ENCODE measurements at places on chromosomes 16 and 17. TPM values are rescaled to one million over a fixed set of nuclear protein-coding genes. Genes with fewer than 3 reads are reported as not detected.
A peak's percentile ranks its signal among the peaks of the same experiment; 100 is the strongest.

- H3K27ac ChIP-seq: no peak overlapping the region
- DNase-seq: no peak
- no peak overlapping the region for H3K4me3 ChIP-seq
- H3K4me1 ChIP-seq: no peaks in the 10 kb centered on the region
- no peaks in the 10 kb centered on the region for H3K36me3 ChIP-seq
These were observed 104.7 kb upstream of the NOG start for GRCh38 chr17:56488800-56489199.

- no peaks in the 10 kb centered on the region for H3K36me3 ChIP-seq
- peak overlapping the region; percentile 72 for H3K27ac ChIP-seq
- H3K27me3 ChIP-seq: no peaks in the 10 kb centered on the region
- no peaks in the 10 kb centered on the region for H3K4me1 ChIP-seq
These were observed 14.2 kb upstream of the HAPSTR1 start for GRCh38 chr16:9077091-9077809.

DNA sequence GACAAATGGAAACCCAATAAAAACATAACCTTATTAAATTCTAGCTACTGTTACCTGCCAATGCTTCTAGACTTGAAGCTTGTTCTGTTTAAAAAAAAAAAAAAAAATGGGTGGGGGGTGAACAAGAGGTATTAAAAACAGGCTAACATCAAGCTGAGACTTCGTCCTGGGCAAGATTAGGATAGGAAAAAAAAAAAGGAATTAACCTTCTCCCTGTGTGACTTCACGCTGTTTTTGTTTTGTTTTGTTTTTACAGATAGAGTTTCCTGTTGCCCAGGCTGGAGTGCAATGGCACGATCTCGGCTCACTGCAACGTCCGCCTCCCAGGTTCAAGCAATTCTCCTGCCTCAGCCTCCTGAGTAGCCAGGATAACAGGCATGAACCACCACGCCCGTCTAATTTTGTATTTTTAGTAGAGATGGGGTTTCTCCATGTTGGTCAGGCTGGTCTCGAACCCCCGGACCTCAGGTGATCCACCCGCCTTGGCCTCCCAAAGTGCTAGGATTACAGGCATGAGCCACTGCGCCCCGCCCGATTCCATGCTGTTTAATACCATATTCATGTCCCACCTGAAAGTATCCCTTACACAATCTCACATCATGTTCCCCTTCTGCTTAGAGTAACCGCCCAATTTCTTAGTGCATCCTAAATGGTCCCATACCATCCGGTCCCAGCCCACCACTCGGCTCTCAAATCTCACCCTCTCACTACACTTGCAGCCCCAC lies 2.2 kb downstream of the USP31 start:
- H3K36me3 ChIP-seq: no peaks in the 10 kb centered on the region
- no peaks in the 10 kb centered on the region for H3K27me3 ChIP-seq
- H3K27ac ChIP-seq: no peak overlapping the region
- DNase-seq: no peak

- H3K36me3 ChIP-seq: no peaks in the 10 kb centered on the region
- peaks cover 52% of the 10 kb centered on the region for H3K4me1 ChIP-seq
- H3K4me3 ChIP-seq: no peak overlapping the region
These were observed 78.4 kb downstream of the CNGB1 start for GRCh38 chr16:57892447-57893096.

DNA sequence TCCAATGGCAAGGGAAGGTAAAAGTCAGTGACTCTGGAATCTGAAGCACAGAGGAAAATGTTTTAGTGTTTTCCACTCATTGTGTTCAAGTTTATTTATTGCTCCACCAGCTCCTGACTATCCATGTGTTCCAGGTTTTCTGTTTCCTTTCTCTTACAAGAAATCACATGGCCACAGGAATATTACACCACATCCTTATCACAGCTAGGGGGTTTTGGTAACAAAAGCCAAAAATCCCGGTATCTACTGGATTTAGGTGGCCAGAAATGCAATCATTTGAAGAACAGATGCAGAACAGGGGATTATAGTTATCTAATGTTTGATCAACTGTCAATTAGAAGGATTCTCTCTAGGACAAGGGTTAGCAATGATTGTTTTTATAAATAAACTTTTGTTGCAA lies 47.9 kb downstream of the STH start:
- H3K4me3 ChIP-seq: no peak overlapping the region
- no peak overlapping the region for H3K27ac ChIP-seq
- DNase-seq: no peak
- H3K27me3 ChIP-seq: no peaks in the 10 kb centered on the region
- H3K36me3 ChIP-seq: peaks cover 18% of the 10 kb centered on the region

TP53TG3F gene
- total RNA-seq: not detected

GRCh38 chr17:19461116-19461515 lies 50.1 kb downstream of the RNF112 start:
- no peak for DNase-seq
- no peak overlapping the region for H3K4me3 ChIP-seq
- H3K27me3 ChIP-seq: no peaks in the 10 kb centered on the region

DNA sequence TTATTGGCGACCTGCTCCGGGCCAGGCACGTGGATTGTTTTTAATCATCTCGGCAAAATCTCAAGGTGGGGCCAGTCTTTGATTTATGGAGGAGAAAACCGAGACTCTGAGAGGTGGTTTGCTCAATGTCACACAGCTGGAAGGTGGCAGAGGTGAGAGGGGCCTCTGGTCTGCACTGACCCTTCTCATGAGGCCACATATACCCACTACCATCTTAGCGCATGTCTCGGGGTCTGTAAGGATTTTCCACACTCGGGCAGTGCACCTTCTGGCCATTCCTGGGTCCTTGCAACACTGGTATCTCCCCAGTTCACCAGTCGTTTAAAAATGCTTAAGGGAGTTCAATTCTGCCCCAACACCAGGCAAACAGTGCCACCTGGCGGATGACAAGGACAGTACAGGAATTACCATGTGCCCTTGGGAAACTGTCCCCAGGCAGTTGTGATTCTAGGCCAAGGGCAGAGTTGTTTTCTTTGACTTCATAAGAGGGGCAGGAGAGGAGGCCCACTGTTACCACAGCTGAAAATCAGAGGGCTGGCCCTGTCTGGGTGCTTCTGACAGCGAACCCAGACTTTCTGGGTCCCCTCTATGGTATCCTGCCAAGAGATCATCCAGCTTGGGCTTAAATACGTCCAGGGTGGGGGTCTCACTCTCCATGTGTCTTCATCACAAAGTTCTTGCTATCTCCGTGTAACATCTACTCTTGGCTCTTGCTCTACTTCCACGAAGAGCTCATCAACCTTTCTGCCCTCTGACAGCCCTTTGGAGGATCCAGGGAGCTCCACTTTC lies 39.4 kb upstream of the RAI1 start:
- H3K4me3 ChIP-seq: no peak overlapping the region
- H3K36me3 ChIP-seq: no peaks in the 10 kb centered on the region
- H3K4me1 ChIP-seq: peaks cover 5% of the 10 kb centered on the region
- no peak overlapping the region for H3K27ac ChIP-seq
- DNase-seq: peak; percentile 81

- peak overlapping the region; percentile 42 for H3K27ac ChIP-seq
- no peaks in the 10 kb centered on the region for H3K36me3 ChIP-seq
- H3K27me3 ChIP-seq: peaks cover 30% of the 10 kb centered on the region
- H3K4me3 ChIP-seq: peak overlapping the region; percentile 47
These were observed 2.4 kb upstream of the FOXL1 start for GRCh38 chr16:86575754-86576557.

- no peak overlapping the region for H3K4me3 ChIP-seq
- H3K27ac ChIP-seq: peak overlapping the region; percentile 81
- H3K27me3 ChIP-seq: no peaks in the 10 kb centered on the region
- peaks cover 39% of the 10 kb centered on the region for H3K4me1 ChIP-seq
These were observed 5.8 kb upstream of the C17orf99 start for GRCh38 chr17:78140169-78141051.

DNA sequence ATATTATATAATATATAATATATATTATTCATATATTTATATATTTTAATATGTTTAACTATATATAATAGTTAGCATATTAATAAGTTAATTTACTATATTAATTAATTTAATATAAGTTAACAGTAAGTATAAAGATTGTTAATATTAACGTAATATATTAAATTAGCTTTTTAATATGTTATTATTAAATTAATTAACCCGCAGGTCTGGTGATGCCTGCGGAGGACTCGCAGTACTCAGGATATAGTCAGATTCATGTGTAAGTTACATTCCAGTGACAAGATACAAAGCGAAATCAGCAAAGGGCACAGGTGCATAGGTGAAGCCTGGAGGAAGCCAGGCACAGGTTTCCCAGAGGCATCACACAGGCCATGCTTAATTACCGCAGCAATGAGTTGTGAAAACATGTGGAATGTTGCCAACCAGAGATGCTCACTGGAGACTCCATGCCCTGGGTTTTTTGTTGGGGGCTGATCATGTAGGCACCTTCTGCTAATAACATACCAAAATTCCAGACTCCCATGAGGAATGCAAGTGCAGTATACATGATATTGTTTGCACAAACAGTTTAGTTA lies 130.4 kb upstream of the MPHOSPH6 start:
- no peaks in the 10 kb centered on the region for H3K27me3 ChIP-seq
- no peak overlapping the region for H3K27ac ChIP-seq
- no peaks in the 10 kb centered on the region for H3K4me1 ChIP-seq
- no peak overlapping the region for H3K4me3 ChIP-seq
- H3K36me3 ChIP-seq: no peaks in the 10 kb centered on the region

- no peak overlapping the region for H3K4me3 ChIP-seq
- H3K4me1 ChIP-seq: peaks cover 21% of the 10 kb centered on the region
- DNase-seq: peak; percentile 30
These were observed 21.0 kb downstream of the CBX4 start for GRCh38 chr17:79818026-79818758.

ITGAD gene
- 0.15 TPM for total RNA-seq

- no peak overlapping the region for H3K4me3 ChIP-seq
- H3K27ac ChIP-seq: peak overlapping the region; percentile 100
- H3K36me3 ChIP-seq: peaks cover 25% of the 10 kb centered on the region
- H3K27me3 ChIP-seq: no peaks in the 10 kb centered on the region
These were observed 1.5 kb upstream of the SRCAP start for GRCh38 chr16:30697264-30698138.

NPTX1 gene
- total RNA-seq: 4.6 TPM

CCL7 gene
- total RNA-seq: not detected

- H3K36me3 ChIP-seq: peaks cover 22% of the 10 kb centered on the region
- peak overlapping the region; percentile 80 for H3K4me3 ChIP-seq
- peaks cover 10% of the 10 kb centered on the region for H3K4me1 ChIP-seq
- DNase-seq: no peak
- H3K27ac ChIP-seq: peak overlapping the region; percentile 82
These were observed 957 bp downstream of the VPS25 start for GRCh38 chr17:42774066-42774745.

C17orf78 gene
- total RNA-seq: not detected

PPY gene
- total RNA-seq: not detected

DNA sequence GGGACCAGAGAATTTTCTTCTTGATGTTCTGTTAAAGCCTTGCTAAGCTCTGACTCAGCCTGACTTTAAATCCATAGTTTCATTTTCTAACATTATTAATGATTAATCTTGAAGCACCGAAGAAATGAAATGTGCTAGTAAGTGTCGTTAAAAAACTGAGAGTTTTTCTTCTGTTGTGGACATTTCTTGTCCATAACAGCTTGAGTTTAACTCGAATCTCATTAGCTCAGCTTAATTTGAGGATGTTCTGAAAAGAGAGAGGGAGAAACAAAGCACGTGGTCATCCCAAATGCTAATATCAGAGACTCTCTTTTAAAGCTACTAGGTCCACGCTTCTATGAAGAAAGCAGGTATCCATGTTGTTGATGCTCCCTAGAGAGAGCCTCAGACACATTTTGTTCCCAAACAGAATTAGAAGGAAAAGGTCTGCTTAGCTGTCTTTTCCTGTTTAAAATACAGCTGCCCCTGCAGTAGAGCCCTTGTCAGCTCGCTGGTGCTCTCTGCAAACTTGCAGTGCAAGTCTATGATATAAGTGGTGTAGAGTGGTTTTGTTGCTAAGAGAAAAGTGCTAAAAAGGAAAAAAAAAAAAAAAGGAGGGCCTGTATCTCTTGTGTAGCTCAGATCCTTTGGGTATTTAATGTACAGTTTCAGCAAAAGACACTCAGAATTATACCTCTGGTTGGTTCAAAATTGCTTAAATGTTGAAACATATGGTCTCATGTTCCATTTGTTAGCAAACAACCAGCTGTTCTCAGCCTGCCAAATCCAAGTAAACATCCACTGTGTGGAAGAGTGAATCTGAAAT lies 191.1 kb upstream of the TBX2 start:
- DNase-seq: no peak
- peaks cover 32% of the 10 kb centered on the region for H3K4me1 ChIP-seq
- peak overlapping the region; percentile 72 for H3K27ac ChIP-seq
- H3K36me3 ChIP-seq: no peaks in the 10 kb centered on the region

KRTAP4-3 gene
- not detected for total RNA-seq

CDH8 gene
- total RNA-seq: 1.8 TPM

TBKBP1 gene
- total RNA-seq: 6.4 TPM

ZG16 gene
- not detected for total RNA-seq

DNA sequence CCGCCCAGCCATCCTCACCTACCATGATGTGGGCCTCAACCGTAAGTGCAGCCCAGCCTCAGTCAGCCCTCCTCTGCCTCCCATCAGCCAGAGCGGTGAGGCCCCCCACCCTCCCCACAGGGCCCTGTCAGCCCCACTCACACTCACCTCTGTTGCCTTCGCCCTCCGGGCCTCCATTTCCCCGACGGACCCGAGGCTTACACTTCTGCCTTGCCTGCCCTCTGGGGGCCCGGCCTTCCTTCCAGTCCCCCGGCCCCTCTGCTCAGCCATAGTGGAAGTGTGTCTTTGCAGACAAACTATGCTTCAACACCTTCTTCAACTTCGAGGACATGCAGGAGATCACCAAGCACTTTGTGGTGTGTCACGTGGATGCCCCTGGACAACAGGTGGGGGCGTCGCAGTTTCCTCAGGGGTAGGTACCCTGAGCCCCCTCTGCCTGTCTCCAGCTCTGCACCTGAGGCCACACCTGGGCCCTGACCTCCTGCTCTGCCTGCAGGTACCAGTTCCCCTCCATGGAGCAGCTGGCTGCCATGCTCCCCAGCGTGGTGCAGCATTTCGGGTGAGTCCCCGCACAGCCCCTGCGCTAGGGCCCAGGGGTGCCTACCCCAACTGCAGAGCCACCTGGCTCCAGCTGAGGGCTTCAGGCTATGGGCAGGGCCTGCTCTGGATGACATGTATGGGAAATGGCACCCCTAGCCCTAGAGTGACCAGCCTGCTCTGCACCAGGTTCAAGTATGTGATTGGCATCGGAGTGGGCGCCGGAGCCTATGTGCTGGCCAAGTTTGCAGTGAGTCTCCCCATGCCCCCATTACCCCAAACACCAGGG lies 4.1 kb downstream of the NDRG4 start:
- H3K4me3 ChIP-seq: no peak overlapping the region
- DNase-seq: peak; percentile 54
- H3K27ac ChIP-seq: no peak overlapping the region
- H3K27me3 ChIP-seq: no peaks in the 10 kb centered on the region

SPATA22 gene
- not detected for total RNA-seq

GRCh38 chr17:16470265-16470664 lies 21.7 kb downstream of the LRRC75A start:
- H3K27me3 ChIP-seq: no peaks in the 10 kb centered on the region
- H3K4me3 ChIP-seq: no peak overlapping the region
- H3K4me1 ChIP-seq: peaks cover 6% of the 10 kb centered on the region
- no peak for DNase-seq

- H3K36me3 ChIP-seq: no peaks in the 10 kb centered on the region
- H3K4me1 ChIP-seq: peaks cover 18% of the 10 kb centered on the region
- DNase-seq: peak; percentile 97
- no peak overlapping the region for H3K27ac ChIP-seq
These were observed 8.0 kb downstream of the ALOX12B start for GRCh38 chr17:8079291-8080207.
